ENCODE measurements at places on chromosomes 4 and X.

GRCh38 chrX:19791562-19791961 is 95.8 kb downstream of the SH3KBP1 start:
- no peak for DNase-seq

DNA sequence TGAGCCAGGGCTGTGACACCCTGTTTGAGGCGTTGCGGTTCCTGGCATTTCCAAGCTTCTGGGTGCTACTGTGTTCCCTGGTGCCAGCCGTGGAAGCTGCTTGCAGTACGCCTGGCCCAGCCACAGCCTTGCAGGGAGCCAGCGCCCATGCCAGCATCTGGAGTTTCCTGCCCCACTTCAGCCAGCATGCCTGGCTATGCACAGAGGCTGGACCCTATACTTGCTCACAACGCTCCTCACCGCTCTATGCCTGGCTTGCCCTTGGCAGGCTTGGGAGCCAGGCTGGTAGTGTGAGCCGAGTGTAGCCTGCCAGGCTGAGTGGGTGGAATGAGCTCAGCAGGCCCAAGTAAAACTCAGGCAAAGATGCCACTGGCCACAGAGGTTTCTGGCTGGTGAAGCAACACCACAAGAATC is 22.4 kb downstream of the PRRG1 start:
- no peak for DNase-seq

DNA sequence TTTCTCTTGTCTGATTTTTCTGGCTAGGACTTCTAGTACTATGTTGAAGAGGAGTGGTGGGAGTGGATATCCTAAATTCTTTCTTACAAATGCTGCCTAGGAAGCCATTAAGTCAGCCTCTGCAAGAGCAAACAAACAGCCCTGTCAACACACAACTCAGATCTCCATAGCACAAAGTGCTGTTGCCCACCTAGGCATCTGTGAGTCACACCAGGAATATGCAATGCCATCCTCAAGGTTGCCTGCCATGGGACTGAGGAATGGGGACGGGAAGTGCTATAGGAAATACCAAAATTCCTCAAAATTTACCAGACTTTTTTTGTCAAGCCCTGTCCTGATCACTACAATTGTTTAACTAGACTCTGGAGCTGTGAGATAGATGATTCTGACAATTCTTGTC is 466.9 kb downstream of the FSTL5 start:
- no peak for DNase-seq

GRCh38 chrX:13387666-13388494 is 68.0 kb upstream of the ATXN3L start:
- no peak for DNase-seq

DNA sequence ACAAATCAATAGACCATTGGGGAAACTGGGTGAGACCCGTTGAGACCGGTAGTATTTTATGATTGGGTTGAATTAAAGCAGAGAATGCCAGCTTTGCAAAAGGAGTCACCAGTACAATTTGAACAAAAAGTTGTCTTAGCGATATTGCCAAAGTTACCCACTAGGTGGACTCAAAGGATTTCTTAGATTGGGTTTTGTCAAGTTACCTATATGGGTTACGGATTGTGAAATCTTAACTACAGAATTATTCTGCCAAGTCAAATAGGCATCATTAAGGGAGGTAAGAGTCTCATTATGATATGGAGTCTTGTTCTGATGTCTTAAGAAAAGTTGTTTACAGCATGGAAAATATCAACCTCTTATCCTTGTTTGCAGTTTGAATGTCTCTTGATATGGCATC is 15.0 kb upstream of the CT47A1 start:
- no peak for DNase-seq

GRCh38 chr4:114875630-114876029 is 237.8 kb downstream of the NDST4 start:
- DNase-seq = no peak

GRCh38 chrX:130626521-130626920 is 224.7 kb downstream of the RBMX2 start:
- no peak for DNase-seq

- no peak for DNase-seq
These were observed 205.9 kb upstream of the VCX start for GRCh38 chrX:7637066-7637465.

DNA sequence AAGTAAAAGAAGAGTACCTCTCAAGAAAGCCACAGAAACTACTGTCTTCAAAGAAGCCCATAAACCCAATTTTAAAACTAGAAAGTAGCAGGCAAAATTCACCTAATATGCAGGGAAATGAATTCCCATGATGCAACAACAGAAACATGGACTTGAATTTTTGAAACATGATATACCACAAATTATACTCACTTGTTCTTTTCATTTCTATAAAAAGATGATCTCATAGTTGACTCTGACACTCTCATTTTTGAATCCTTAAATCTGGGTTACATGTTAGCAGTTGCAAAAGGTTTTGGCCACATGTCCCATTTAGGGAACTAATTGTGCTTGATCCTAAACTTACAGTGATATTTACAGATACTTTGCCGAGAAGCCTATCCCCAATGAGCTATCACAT is 1130.8 kb downstream of the FAT4 start:
- no peak for DNase-seq

GRCh38 chr4:150078041-150078578 is at the start of gene DCLK2:
Gene DCLK2, plus strand, starts transcription at chr4:150078445. Its CDS starts 583 bp downstream, at chr4:150079028.
- peak; percentile 87 for DNase-seq

DNA sequence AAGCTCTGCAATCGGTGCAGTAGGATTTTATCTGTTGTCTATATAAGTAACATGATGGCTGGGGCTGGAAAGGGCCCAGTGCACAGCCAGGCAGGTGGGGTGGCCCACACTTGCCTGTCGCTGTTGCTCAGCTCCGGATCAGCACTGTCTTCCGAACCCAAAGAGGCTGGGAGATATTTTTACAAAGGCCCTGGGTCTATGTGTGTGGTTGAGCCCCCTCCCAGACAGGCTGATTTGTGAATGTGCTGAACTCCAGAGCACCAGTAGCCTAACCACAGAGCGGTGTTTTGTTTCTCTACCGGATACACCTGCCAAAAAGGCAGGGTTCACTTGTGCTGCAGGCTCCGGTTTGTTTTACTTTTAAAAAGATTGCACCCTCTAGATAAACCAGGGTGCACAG is 33.5 kb upstream of the CHRNA9 start:
- DNase-seq = no peak

DNA sequence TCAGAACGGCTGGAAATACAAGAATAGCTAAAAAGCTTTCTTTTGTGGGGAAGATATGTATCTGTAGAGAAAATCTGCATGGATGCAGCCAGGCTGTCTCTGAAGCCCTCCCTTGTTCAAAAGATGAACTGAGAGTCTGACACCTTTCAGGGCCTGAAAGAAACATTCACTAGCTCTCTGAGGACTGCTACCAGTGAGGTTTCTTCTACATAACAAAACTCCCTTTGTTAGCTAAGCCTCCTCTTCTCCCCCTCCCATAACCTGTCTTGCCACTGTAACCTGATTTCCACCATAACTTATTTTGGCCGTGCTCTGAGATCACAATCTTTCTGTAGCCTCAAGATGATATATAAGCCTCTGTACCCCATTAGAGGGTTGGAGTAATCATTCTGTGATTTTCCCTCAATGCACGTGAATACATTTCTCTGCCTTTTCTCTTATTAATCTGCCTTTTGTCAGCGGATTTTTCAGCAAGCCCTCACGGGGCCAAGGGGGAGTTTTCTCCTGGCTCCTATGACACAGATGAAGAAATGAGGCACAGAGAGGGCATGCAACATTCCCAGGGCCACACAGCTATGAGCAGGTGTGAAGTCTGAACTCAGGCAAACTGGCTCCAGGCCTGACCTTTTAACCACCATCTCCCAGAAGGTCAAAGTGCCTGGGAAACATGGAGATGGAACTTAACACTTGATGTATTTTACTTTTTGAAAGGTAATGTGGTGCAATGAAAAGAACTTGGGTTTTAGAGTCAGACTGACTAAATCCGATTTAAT is 161.6 kb upstream of the PRDX4 start:
- no peak for DNase-seq

DNA sequence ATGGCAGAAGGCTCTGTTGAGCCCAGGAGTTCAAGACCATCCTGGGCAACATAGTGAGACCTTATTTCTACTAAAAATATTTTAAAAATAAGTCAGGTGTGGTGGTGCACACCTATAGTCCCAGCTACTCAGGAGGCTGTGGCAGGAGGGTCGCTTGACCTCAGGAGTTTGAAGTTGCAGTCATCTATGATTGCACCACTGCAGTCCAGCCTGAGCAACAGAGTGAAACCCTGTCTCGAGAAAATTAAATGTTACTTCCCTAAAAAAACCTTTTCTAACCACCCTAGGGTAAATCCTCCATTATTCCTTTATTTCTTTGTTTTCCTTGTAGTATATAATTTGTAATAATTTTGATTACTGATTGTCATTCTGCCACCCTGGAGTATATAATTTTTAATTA is 7.9 kb downstream of the FAM200B start:
- no peak for DNase-seq

DNA sequence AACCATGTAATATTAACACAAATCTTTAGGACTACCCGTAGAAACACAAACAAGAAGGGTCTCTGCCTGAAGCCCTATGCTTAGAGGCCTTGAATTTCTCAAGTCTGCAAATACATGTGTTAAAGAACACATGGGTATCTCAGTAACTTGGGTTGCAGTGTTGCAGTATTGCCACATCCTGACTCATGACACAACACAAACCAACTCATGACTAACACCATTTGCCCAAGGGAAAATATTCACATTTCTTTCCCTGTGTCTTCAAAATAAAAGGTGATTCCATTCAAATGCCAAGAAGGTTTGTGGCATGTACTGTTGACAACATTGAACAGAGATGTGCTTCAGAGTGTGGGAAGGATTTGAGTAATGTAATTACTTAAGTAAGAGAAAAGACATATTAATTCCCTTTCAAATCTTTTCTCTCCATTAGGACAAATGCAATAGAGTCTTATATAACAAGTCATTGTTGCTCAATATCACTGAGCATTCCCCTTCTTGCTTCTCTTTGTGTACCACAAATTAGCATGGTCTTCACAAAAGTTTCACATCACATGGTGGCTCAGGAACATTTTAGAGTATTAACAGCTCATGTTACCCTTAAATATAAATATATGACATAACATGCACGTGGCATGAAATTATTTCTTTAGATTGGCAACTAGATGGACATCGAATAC is 487.1 kb downstream of the STPG2 start:
- DNase-seq = no peak

- DNase-seq = no peak
These were observed 3.9 kb upstream of the UFSP2 start for GRCh38 chr4:185429660-185430059.

DNA sequence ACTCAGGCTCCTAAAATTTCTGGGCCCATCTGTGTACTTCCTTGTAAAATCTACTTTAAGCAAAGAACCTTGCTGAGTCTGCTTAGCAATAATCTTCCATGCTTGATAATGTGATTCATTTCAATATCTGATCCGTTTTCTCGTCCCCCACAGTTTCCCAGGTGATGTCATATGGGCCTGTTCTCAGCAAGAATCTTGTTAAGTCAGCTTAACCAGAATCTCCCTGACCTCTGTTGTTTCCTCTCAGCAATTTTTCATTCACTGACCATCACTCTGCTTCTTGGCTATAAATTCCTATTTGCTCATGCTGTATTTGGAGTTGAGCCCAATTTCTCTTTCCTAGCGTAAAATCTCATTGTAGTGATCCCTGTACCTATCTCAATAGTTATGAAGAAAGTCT is 13.9 kb downstream of the CSN2 start:
- DNase-seq = no peak
